ENCODE measurements at places on chromosomes 11 and 22.

DNA sequence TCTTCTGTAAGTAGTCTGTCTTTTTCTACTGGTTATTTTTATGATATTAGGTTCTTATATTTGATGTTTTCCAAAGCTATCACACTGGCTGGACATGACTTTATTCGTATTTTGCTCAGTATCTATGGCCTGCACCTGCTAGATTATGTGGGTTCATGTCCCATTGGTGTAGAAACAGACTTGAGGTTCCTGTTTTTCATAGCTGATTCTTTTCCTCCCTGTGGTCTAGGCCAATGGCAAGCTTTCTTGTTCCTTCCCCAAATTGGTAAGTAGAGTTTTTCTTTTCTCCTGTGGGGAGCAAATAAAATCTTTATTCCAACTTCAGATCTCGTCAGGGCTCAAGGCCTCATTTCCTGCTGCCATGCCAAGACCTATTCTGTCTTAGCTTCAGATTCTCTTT lies 30.2 kb upstream of the SWAP70 start:
- DNase-seq = no peak

DNA sequence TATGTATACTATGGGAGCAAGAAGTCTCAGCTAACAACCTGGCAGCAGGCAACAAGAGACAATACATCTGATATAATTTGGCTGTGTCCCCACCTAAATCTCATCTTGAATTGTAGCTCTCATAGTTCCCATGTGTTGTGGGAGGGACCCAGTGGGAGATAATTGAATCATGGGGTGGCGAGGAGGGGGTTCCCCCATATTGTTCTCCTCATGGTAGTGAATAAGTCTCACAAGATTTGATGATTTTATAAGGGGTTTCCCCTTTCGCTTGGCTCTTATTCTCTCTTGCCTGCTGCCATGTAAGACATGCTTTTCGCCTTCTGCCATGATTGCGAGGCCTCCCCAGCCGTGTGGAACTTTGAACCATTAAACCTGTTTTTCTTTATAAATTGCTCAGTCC lies 6.2 kb downstream of the DNAJC24 start:
- no peak for DNase-seq

DNA sequence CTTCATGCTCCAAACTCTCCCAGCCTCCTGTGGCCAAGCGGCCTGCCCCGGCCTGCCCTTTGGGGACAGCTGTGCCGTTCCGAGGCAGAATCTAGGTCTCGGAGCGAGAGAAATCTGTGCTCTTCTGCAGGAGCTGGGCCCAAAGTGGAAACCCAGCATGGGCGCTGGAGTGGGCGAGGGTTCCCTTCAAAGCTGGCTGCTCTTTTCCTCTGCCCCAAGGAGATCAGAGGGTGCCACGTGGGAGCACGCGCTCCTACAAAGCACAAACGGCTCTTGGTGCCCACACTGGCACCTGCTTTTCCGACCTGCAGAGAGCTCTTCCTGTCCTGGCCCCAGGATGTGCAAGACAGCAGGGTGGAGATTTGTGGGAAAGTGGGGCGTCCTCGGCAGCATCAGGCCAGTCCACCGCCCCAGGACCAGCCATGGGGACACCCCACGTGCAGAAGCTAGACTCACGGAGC lies 6.9 kb downstream of the OSBPL5 start:
- DNase-seq = no peak

DNA sequence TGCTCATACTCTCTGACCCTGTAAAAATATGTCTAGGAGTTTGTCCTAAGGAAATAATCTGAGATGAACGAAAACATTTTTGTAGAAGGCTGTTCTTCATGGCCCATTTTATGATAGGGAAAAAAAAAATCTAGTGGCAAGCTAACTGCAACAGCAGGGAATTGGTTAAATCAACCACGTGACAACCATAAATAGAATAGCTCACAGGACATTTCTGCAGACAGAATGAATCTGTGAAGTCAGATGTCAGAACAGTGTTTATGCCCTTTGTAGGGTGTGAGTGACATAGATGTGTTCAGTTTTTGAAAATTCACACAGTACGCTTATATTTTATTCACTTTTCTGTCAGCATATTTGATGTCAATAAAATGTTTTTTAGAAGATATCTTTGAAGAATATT lies 16.1 kb downstream of the ARHGAP1 start:
- DNase-seq = no peak

GRCh38 chr11:77100166-77101042 lies 2.2 kb upstream of the OMP start:
- no peak for DNase-seq

GRCh38 chr11:123799438-123799837 lies 6.7 kb downstream of the OR6M1 start:
- DNase-seq = no peak

- no peak for DNase-seq
These were observed 71.5 kb downstream of the LINC01488 start for GRCh38 chr11:69552951-69553350.

DNA sequence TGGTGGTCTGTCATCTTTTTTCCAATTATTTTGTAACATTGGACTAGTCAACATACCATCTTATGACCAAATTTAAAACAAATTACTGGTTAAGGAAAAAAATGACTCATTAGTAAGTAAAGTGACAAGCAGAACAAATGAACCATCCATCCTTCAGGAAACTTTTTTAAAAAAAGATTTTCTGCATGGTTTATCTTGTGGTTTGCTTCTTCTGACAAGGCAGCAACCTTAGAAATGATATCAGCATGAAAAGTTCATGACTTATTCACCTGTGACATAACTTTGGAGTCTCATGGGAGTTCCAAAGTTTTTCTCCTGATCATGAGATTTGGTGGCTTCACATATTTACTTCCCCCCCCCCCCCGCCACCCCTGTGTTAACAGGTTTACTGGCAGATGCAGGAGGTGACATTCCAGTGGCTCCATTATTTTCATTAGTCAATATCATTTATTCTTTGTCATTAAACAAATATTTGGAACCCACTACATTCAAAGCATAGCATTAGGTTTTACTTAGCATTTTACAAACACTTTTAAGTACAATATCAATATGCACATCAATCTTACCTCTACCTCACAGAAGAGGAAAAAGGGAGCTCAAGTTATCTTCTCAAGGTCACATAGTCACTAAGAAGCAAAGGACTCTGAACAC lies 40.7 kb downstream of the DCUN1D5 start:
- DNase-seq = no peak

DNA sequence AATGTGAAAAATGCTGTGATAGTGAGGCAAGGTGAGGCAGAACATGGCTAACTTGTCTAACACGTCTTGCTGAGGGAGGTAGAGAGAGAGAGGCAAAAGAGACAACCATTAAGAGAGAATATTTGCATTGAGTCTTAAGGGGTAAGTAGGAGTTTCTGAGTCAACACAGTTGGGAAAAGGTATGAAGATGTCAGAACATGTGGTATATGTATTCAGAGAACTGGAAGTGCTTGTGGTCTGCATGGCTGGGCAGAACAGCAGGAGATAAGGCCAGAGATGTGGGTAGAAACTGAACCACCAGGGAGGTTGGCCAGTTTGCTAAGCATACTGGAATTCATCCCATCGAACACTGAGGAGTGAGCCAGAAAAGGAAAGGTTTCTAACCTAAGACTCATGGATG lies 25.0 kb upstream of the SLC5A1 start:
- DNase-seq = no peak

GRCh38 chr11:122668562-122669090 lies 13.1 kb downstream of the UBASH3B start:
- no peak for DNase-seq

Measured in dorsolateral prefrontal cortex (tissue), 122 donors.